Activated naive CD8-positive, alpha-beta T cell treated with anti-CD3 and anti-CD28 coated beads, Interleukin-2, amount 50 U/mL, for 16 hours (primary cell): ENCODE measurements at places on chromosomes 3 and 15.

GRCh38 chr3:159787178-159787574 is 201.5 kb upstream of the IL12A start:
- DNase-seq: no peak

DNA sequence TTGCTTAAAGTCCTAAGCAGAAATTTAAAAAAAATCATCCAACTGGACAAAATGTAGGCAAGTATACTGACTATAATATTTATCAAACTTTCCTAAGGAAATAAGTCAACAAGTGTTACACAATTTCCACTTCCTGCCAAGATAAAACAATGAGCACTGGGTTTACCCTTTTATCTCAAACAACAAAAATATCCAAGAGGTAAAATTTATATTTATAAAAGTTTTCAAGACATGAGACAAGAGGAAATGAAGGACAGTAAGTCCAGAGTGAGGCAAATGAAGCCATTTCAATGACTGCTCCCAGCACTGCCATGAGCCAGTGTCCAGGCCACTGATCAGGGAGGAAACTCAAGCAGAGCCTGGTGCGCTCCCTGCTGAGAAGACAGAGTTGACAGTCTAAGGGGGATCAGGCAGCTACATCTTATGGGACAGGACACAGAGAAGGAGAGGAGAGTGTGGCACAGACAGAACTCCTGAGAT is 439.4 kb downstream of the RAP2B start:
- no peak for DNase-seq

DNA sequence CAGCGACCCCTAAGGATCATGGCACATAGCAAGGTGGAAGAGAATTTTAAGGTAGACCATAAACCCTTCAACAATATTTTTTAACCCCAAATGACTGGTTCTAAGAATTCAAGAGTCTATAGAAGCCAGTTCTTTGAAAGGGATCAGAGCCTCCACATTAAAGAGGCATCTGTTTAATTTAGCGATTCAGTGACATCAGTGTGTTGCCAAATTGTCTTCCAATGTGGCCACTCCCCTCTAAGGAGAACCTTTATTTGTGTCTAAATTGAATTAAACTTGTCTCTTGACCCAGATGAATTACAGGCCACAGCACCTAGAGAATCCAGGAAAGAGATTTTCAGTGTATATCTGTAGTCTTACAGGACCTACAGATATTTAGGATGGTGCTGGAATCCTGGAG is 6.6 kb upstream of the SH3BP5 start:
- DNase-seq: no peak

DNA sequence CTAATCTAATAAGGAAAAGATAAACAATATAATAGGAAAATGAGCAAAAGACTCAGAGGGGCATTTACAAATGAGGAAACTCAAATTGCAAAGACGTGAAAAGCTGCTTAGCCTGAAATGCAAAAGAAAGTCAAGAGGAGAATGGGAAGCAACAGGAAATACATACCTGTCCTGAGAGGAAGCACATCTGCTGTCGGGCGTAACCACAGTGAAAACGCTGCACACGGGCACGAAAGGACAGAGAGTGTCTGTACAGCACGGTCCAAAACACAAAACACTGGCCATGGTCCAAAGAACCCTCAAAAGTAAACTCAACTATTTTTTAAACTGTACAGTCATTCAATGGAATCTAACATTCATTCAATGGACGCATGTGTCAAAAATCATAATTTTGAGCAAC is 100.6 kb downstream of the CHSY1 start:
- no peak for DNase-seq

- no peak for DNase-seq
Observed at GRCh38 chr3:116165135-116165534, 280.2 kb downstream of the LSAMP start.

DNA sequence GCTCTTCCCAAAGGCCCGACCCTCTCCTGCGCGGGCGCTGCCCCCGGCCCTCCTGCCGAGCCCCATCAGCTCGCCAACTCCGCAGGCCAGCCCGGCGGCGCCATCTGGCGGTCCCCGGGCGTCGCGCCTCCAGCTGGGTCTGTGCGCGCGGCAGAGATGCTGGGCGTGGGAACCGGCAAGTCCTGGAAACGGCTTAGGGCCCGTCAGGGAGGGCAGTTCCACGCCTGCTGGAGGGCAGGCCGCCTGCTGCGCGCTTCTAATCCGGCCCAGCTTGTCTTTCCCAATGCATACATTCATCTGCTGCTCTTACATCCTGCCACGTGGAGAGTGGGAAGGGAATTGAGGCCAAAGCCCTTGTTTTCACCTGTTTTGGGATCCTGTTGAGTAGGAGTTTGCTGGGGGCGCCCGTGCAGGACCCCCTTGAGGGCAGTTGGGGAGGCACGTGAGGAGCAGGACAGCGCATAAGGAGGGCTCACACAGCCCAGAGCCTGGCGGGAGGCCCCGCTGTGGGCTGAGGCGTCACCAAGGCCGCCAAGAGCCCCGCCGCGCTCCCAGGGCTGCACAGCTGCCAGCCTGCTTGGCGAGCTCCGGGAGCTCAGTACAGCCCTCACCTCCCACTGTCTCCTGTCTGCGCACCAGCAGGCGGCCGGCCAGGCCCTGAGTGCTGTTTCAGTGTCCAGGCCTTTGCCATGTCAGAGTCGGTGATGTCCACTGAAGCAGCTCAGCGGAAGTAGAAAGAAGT is 165.6 kb downstream of the NSMCE3 start:
- peak; percentile 14 for DNase-seq

DNA sequence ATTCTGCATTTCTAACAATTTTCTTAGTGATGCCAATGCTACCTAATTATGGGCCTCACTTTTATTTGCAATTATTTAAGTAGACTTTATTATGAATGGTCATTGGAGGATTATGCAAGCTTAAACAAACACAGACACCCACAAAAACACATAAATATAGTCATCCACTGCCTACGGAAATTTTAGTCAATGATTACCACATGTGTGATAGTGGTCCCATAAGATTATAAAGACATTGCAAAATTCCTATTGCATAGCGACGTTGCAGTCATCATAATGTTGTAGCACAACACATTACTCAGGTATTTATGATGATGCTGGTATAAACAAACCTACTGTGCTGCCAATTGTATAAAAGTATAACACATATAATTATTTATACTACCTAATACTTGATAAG is 247.8 kb upstream of the ALCAM start:
- DNase-seq: no peak

GRCh38 chr15:47289656-47290055 is 427.6 kb upstream of the SEMA6D start:
- DNase-seq: no peak

DNA sequence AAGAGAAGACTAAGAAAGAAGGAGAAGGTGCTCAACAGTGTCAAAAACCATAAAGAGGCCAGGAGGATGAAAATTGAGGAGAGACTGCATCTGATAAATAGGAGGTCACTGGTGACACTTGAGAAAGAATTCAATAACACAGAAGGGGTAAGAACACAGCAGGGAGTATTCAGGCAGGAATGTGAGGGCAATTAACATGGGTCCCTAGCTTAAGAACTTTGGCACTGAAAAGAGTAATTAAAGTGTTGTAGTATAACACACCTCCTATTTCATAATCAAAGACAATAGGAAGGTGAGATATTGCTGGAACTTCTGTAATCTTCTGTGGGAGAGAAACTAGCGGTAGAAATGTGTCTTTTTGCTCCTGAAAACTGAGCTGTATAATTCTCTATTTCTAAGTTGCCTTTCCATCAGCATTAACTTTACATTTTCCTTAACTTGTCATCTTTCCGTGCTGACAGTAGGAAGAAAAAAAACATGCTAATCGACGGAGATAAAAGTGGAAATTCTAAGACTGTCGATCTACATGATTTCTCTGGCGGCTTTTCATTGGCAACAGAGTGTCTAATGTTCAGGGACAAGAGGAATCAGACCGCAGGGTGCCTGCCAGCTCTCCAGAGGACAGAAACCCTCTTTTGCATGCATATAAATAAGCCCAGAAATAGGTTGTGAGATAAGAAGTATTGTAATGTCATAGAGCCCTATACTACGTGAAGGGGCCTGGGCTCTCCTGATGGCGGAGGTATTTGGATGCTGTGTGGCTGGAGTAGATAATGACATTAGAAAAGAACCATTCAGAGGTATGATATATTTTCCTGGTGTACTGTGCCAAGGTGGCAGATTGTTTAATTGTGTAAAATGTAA is 147.9 kb upstream of the GAP43 start:
- DNase-seq: no peak

DNA sequence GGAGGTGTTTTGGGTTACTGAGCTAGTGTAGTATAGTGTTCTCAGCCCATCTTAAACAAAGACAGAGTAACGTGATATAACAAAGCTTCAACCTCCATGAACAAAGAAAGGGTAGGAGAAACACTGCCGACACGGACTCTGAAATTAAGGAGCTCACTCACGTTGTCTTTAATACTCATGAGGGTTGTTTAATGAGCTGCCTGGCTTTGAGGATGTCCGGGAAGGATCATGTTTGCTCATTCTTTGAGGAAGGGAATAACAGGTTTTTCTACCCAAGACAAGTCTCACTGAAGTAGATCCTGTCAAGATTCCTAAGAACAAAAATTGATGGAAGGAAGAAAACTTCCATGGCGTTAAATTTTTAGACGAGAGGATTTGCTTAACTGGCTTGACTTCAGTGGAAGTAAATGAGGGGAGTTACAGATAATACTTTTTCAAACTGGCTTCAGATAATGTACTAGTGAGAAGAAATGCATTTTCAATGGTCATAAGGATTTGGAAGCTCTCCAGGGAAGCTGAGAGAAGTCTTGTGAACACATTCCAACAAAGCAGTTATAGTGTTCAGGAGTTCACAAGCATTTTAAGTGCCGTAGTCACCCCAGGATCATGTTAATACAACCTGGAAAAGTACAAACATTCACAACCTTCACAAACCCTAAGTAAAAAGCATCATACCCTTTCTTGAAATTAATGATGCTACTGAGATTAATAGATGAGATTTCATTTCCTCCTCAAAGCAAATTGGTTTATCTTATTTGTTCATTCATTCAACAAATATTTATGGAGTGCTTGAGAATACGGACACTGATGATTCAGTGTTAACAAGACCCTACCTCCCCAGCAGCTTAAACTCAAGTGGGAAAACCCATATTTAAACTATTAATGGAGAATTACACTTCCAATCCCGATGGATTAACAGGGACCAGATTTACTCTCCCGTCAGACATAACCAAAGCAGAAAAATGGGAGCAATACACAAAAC is 101.5 kb downstream of the SHQ1 start:
- no peak for DNase-seq

DNA sequence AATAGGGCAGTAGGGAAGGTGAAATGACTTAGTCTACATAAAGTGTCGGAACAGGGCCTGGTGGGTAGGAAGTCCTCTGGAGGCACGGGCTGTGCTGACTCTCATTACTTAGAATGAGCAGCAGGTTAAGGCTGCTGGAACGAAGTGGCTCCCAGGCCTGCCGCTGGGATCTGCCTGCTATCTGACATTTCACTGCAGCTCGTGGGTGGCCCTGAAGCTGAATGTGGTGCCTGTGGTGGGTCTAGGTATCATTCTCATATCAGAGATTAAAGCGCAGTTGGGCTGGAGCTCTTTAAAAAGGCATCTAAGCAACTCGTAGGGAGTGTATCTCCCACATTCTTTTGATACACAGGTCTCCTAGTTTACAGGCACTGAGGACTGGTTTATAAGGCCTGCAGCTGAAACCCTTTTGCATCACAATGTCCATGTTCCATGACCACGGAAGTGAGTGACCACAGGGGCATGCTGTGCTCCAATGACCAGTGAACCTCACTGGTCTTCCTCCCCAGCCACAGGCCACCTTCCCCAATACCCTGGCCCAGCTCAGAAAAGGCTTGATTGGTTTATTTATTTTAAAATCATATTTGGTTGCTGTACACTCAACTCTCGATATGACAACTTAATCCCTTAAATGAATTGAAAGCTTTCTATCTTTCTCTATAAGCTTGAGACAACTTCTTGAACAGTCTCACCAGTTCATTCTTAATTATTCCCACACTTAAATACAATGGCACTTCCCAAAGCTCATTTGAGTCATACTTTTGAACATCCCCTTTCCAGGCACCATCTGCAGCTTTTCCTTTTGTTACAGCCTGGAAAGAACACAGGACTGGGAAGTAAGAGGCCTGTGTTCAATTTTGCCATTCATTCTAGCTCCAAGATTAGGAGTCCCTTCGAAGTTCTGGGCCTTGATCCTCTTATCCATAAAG is 19.0 kb downstream of the ADAMTS9 start:
- no peak for DNase-seq

GRCh38 chr15:80512726-80513660 is 108.8 kb downstream of the ARNT2 start:
- DNase-seq: no peak

DNA sequence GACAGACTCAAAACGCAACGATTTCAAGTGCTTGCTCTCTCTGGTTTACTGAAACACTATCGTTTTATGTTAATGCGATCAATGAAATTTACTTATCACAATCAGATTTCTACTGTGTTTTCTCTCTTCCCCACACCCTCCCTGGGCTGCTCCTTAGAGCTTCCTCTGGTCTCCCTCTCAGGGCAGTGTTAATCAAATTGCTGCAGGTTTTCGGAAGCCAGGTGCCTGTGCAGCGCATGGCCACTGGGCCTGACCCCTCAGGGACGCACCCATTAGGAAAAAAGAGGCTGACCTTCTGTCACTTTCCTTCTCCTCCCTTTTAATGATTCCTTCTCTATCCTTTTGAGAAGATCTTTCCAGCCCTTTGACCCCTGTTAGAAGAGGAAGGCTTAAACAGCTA is 134.5 kb upstream of the ONECUT1 start:
- no peak for DNase-seq

- no peak for DNase-seq
Observed at GRCh38 chr3:129625072-129625874, 18.8 kb upstream of the PLXND1 start.

GRCh38 chr15:67732671-67733374 is 92.5 kb upstream of the SKOR1 start:
- DNase-seq: no peak

DNA sequence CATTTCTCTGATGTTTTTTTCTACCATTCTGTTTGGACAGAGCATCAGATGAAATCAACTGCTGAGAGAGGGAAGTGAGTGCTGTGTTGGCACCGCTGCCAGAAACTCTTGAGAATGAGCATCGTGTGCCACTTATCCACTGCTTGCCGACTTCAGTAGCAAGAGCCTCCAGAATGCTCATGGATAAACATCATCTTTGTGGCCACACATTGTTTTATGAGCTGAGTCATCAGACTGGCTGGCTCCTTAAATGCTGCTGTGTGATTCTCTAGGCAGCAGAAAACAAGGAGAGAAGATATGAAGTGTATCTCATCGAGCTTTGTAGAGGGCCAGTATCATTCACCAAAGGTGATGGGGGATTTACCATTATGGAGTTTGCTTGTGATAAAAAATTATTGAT is 3.4 kb upstream of the DOCK3 start:
- no peak for DNase-seq

GRCh38 chr3:125443923-125444322 is 68.8 kb upstream of the ZNF148 start:
- DNase-seq: no peak

DNA sequence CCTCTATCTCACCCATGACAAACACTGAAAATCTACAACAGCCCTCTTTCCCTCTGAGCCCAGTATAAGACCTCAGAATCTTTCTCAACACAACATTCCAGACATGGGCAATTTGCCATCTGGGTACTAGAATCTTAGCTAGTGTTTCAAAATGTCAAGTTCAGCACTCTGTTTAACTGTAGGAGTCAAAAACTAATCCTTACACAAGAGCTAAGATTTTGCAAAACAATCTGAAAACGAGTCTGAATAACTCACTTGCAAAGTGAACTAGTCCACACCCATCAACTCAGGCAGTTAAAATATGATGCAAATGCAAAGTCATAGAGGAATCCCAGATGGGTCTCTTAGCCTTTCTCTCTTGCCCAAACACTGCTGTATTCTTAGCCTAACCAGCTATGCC is 67.8 kb downstream of the GPR176 start:
- DNase-seq: no peak
